Left lobe of liver (tissue), 2 donors: ENCODE measurements at places on chromosomes 3 and 15. TPM values are rescaled to one million over a fixed set of nuclear protein-coding genes. Genes with fewer than 3 reads are reported as not detected.

The PLSCR2 gene
- total RNA-seq, result not detected

DNA sequence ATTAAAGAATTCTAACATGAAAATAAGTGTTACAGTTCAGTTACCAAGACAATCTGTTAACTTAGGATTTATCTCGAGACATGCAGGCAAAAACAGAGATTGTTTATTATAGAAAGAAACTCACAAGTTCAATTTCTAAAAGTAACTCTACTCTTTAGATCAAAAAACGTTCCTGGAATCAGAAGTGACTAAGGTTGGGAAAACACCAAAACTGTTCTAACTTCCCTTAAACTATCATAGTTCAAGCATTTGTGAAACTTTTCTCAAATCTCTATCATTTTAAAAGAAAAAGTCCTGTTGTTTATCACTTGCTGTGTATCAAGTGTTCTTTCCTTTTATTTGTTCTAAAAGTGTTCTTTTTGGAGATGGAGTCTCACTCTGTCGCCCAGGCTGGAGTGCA is 8.7 kb downstream of the WDR82 start:
- DNase-seq, result no peak

The CYP8B1 gene
- 425 TPM for total RNA-seq

The MEGF11 gene
- total RNA-seq, result not detected

The CNTN6 gene
- total RNA-seq, result not detected

GRCh38 chr3:183272791-183273190 is 19.7 kb downstream of the B3GNT5 start:
- no peak for DNase-seq

DNA sequence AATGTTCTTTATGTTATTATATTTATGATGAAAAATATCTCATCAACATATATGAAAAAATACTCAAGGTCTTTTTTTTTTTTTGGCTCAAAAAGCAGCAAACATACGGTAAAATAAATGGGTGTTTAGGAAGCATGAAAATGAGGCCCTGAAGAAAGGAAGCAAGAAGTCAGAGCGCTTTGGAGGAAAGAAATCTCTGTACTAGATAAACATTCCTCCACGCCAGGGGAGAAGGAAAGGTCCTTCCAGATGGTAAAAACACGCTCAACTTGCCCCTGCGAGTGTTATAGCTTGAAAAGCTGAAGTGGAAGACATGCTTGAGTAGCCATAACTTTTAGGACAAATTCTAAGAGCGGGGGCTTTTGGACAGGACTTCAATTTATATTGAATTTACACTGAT is 52.9 kb downstream of the FEM1B start:
- no peak for DNase-seq

DNA sequence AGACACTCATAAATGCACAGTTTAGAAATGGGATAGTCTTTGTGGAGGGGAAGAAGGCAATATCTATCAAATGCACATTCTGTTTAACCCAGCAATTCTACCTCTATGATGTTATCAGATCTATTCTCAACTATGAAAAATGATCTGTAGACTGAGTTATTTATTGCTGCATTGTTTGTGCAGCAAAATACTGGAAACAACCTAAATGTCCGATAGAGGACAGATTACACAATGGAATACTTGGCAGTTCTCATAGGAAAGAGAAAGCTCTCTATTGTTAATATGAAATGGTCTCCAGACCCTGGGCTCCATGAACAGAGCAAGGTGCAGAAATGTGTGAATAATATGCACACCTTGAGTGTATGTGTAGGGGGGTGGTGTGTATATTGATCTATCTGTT is 49.0 kb upstream of the SELENOK start:
- DNase-seq, result no peak

The ARID3B gene
- 3.7 TPM for total RNA-seq

DNA sequence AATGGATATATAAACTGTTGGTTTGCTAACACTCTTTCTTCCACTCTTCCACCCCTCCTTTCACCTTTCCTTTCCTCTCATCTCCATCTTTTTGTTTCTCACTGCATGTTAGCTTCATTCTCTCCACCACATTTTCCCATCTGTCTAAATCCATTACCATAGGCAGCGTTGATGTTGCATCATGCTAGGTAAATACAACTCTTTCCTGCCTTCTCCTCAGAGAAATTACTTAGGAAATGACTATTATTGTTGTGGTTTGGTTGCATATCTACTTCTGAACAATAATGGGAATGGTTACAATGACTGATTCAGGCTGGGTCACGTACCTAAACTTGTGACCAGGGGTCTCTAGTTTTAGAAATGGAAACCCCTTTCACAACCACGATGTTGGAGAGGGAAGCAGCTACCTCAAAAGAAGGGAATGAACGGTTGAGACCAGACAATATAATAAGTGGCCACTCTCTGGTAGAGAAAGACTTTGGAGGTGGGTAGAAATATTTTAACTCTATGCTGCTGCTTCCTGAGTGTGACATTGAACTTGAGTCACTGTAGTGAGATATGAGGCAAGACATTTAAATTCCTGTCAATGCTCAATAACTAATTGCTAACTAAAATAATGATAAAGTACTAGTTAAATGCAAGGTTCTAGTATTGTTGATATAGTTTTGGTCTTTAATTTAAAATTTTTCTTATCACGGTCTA is 314.1 kb upstream of the TGFBR2 start:
- no peak for DNase-seq

GRCh38 chr3:146838221-146838620 is 233.1 kb upstream of the PLSCR5 start:
- DNase-seq, result no peak

- DNase-seq, result no peak
These were observed 25.3 kb downstream of the RAD18 start for GRCh38 chr3:8938021-8938420.

DNA sequence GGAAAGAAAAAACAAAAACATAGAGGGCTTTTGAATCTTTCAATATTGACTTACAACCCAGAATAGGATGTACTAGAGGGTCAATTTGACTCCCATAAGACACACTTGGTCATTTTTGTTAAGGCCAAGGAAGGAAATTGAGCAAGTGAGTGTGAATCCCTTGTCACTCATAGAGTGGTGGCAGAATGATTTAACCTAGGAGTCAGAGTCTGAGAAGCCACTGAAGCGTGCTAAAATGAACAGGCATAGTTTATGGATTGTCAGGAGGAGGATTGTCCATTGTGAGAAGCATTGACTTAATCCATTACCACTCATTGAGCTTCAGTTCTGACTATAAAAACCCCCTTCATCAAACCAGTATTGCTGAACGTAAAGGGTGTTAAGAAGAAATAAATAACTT is 8.2 kb upstream of the GCSAM start:
- DNase-seq, result no peak

- DNase-seq, result no peak
These were observed 10.6 kb upstream of the SPRED1 start for GRCh38 chr15:38242055-38242454.

The CCDC33 gene
- not detected for total RNA-seq

DNA sequence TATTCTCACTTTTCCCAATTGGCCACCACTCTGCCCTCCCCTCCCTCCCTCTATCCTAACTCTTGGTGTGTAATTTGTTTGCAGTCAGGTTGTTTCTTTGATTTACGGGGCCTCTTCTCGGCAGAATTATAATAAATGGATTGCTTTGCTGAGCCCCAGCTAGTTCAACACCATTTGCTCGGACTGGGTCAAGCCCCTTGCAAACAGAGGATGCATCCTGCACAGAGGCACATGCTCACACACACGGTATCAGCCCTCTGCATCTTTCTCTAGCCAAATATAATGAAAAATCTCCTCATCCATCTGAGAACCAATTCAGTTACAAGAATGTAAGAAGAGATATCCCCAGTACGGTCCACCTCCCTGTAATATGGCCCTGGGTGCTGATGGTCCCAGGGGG is 97.7 kb downstream of the EPHB1 start:
- no peak for DNase-seq

- no peak for DNase-seq
These were observed 64.8 kb upstream of the STIMATE start for GRCh38 chr3:52962160-52962559.

GRCh38 chr3:16522834-16523233 is 9.3 kb upstream of the RFTN1 start:
- no peak for DNase-seq

DNA sequence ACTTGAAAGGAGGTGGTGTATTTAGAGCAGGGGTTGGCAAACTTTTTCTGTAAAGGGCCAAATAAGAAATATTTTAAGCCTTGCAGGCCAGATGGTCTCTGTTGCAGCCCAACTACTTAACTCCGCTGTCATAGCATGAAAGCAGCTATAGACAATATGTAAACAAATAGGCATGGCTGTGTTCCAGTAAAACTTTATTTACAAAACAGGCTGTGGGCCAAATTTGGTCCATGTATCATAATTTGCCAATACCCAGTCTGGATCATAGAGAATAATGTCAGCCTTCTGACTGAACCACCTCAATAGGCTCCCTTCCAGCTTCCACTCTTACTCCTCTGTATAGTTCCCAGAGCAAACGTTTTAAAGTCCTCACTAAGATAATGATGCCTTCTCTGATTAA is 638.8 kb upstream of the CFAP20DC start:
- DNase-seq, result no peak

GRCh38 chr3:68007621-68008226 is 353.3 kb upstream of the SUCLG2 start:
- DNase-seq, result no peak

The CHL1 gene
- total RNA-seq, result 0.45 TPM

The SEMA3B gene
- total RNA-seq, result 5.7 TPM

GRCh38 chr3:147411238-147411814 is 2.2 kb downstream of the ZIC1 start:
- no peak for DNase-seq

The SYNPR gene
- total RNA-seq, result not detected

DNA sequence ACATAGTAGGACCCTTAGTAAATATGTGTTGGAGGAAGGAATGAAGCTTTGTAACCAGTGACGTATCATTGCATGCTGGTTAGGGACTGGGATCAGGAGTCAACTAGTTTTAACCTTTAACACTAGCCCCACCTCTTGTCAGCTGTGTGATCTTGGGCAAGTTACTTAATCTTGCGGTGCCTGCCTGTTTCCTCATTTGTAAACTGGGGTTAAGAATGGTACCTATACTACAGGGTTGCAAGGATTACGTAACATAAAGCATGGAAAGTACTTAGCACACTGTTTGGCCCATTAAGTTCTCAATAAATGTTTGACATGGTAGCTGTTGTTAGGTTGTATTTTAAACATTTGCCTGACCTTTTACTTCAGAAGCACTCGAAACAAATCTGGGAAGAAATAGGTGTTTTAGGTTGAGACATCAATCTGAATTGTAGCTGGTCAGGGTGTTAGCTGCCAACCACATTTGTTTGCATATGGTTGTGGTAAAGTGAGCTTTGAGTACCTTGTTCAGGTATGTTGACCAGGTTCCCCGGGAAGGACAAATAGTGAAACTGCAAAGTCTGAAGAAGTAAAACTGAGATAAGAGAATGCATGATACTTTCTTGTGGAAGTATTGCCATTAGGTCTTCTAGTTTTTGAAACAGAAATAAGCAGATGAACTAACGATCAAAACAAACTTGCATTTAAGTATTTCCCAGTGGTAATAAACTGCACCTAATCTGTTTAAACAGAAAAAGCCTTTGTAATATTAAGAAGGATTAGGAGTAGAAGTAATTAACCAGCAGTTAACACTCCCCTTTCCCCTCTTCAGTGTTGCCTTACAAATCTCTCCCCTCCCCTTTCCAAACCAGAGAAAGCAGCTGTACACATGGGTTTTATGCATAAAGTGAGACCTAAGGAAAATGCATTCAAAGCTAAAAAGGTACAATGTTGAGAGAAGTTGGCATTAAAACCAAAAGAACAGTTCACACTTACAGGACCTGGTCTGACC is 25.8 kb upstream of the SCAANT1 start:
- no peak for DNase-seq
